ENCODE measurements at places on chromosomes 3 and 15. TPM values are rescaled to one million over a fixed set of nuclear protein-coding genes. Genes with fewer than 3 reads are reported as not detected.

DNA sequence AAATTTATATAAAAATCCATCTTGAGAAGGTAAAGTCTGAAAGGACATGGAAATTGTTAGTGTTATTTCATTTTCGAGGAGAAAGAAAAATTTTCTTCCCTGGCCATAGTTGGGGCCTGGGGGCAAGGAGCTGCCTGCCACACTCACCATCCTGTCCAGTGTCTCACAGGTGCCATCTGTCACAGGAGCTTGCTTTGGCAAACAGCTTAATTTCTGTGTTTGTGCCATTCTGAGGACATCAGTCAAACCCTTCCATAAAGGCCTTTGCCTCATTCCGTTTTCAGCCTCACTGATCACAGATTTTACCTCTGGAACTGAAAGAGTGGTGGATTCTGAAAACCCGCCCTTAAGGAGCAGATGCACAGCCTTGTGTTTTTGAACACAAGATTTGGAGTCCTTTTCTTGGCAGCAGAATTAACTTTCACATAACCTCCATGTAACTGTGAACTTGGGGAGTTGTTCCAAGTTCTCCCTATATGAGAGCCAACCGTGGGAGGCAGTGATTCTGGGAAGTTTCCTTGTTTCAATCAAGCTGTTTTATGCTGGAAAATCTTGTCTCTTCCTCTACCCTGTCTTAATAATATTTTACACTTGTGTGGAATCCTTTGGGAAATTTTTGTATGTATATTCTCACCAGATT lies 254.7 kb downstream of the CACNA2D3 start:
- DNase-seq, result no peak

DNA sequence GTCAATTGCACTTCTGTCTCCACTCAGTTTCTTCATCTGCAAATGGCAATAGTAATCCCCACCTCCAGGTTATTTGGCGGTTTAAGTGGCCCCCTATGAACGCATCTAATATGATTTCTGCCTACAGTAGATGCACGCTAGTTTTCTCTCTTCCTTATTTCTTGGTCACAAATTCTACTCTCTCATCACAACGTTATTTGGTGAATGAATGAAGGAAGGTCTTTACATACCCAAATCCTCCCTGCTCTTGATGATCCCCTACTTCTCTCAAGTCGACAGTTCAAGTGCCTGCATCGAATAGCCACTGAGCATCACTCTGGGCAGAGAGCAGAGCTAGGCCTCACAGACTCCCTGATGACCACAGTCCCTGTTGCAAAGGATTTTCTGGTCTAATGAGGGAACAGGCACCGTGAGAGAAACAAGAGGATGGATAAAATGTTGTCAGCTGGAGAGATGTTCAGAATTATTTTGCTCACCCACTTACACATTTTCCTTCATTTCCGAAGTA lies 181.2 kb upstream of the SMAD3 start:
- DNase-seq, result no peak

DNA sequence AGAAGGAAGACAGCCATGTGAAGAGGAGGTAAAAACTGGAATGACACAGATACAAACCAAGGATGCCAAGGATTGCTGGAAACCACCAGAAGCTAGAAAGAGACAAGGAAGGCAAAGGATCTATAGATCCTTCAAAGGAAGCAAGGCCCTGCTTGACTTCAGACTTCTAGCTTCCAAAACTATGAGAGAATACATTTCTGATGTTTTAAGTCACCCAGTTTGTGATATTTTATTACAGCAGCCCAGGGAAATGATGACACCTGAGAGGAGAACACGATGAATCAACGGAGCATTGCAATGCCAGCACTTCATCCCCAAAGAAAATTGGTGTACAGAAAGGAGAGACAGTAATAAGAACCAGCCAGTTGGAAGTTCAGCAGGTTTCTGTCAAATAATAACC lies 116.3 kb downstream of the MAGI1 start:
- DNase-seq, result no peak

DNA sequence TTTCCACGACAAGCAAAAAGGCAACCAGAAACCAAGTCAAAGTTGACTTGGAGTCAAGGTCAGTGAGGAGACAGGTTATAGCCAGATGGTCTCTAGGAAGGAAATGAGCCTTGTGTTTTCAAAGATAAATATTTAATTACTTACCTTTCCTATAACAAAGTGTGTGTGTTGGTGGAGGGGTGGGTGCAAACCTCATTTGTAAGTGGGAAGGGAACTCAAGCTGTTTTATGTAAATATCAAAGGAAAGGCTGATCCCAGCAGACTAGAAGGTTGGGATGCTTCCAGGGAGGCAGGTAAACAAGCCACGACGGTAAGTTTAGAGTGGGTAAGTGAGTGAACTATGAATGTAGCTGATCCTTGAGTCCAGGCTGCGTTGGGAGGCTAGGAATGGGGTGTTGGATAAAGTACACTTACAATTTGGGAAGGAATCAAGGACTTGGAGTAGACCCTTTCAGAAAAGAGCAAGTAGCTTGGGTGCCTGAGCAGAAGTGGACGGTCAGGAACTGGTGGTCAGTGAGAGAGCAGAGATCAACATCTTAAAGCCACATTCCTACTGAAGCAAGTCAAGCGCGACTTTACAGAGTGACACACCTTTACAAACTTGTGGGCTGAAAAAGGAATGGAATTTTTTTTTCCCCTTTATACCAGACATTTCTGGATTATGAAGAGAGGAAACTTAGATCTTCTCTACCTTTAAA lies 82.0 kb upstream of the TBL1XR1 start:
- DNase-seq, result no peak

DNA sequence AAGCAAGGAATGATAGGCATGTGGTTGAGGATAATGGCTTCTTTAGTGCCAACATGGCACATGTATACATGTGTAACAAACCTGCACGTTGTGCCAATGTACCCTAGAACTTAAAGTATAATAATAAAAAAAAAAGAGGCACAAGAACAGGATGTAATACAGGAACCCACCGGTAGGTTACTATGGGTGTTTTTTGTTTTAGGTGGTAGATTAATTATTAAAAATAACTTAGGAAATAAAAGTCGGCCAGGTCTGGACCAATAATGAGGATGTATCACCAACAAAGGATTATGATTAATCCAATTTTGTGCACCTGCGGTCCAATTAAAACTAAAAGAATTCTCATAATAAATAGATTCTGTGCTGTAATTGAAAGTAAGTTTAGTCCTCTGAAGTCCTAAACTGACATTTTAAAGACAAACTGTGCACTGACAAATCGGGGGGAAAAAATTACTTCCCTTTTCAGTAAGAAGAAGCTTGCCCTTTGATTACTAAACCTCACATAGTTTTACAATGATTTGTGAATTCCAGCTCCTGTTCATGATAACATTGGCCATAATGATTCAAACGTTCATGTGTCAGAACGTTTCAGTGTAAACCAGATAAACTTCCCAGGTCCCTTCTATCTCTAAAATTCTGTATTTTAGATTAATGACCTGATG lies 62.2 kb downstream of the CASR start:
- no peak for DNase-seq

GRCh38 chr3:182005701-182006100 lies 294.0 kb downstream of the SOX2 start:
- DNase-seq, result no peak

- DNase-seq, result no peak
These were observed 11.7 kb downstream of the CCR1 start for GRCh38 chr3:46196261-46196957.

DNA sequence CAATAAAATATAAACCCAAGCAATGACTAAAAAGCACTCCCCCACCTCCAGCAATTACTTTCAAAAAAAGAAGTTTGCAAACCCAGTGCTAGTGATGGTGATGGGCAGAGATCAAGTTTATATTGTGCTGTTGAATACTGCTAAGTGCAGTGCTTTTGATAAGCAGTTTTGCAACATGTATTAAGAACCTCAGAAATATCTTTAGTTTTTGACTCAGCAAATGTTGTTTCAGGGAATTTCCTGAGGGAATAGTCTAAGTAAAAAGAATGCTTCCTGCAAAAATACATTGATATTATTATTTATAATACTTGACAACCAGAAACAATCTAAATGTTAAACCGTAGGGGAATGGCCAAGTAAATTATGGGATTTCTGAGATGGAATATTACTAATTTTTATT lies 69.3 kb downstream of the ADAMTSL3 start:
- no peak for DNase-seq

- no peak for DNase-seq
These were observed 21.2 kb downstream of the ZDHHC23 start for GRCh38 chr3:113968986-113969385.

DNA sequence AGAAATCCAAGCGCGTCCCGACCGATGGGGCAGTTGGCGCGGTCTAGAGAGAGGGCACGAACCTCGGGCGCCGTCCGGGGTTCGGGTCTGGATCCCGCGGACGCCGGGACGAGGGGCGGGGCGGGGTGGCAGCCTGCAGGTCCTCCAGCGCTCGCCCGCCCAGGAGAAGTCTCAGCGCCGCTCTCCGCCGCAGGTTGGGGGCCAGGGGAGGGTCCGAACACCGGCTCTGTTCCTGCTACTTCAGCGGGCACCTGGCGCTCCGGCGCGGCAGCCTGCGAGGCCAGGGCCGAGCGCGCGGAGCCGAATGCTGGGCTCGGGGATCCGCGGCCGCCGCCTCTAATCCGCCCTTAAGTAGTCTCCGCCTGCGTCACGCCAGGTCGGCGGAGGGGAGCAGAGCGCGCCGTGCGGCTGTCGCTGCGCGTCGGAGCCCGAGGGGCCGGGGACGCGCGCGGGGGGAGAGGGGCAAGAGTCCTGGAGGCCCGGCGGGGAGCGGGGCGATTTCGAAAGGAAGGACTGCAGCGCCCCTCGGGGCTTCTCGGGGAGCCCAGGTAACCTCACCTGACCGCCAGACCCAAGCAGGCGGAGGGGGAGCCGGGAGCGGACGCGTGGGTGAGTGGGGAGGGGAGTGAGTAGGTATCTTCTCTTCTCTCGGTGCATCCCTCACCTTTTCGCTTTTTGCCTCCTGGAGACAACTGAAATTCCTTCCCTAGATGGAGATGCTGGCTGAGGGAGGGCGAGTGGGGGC lies at the start of gene GJD2:
TSS of gene GJD2 (minus strand) at position 325 of the 745 bp plus-strand sequence. CDS start 510 bp downstream, outside the sequence.
- no peak for DNase-seq

DNA sequence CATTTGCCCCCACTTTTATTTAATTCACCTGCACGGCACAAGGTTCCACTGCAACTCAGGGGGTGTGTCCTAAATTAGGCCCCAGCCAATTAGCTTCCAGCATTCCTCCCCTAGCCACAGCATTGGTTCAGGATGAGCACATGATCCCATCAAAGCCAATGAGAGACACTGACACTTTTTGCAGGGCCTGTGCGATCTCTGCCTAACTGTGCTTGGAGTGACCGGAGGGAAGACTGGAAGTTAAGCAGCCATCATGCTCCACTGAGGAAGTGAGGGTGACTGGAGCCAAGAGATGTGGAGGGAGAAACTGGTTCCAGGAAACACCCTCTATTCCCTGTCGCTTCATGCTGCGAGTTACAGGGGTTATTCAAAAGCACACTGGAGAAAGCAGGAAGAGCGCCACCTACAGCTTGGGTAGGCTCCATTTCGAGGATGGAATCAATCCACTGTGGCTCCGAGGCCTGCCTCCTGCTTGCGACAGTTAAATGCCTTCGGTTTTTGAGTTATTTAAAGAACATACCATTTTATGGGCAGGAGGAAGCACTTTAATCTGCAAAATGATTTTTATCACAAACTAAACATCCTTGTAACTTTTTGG lies 122.2 kb upstream of the WNT5A start:
- no peak for DNase-seq

DNA sequence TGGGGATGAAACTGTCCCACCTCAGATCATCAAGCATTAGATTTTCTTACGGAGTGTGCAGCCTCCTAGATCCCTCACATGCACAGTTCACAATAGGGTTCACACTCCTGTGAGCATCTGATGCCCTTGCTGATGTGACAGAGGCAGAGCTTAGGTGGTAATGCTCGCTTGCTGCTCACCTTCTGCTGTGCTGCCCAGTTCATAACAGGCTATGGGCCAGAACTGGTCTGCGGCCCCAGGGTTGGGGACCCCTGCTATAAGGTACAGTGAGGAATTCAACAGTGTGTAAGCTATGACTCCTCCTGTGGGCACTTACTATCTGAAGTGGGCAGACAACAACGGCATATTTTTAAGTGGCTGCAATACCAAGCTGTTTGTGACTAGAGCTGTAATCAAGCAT lies 187.9 kb upstream of the BHLHE40 start:
- DNase-seq, result no peak

DNA sequence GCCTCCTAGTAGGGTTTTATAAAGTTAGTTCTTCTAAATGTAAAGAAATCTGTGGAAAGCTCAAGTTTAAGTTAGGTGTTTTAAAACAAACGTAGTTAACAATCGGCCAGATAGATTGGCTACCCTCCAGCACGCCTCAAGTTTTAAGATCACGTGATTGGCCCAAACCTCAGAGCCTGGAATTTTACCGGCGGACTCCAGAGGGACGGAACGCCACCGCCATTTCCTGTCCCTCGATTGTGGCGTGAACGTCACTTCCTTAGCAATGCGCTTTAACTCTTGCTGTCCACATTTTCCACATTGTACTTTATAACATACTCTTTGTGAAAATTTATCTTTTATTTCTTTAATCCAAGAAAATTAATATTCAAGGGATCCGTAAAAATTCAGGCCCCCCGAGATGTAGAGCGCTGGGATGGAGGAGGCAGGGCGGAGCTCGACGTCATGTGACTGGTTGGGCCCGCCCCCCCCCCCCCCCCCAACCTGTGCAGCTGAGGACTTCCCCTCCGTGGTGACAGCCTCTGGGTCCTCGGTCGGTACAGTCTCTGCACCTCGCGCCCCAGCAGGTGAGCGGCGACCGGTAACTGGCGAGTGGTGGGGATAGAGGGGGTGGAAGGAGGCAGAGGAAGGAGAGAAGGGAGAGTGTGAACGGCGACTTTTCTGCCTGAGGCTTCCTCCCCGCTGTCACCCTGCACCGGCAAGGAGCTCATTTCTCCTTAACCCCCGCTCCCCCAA lies at the start of gene ATP6V1A:
TSS of gene ATP6V1A (plus strand) at position 488 of the 735 bp plus-strand sequence. CDS start 31,719 bp downstream, outside the sequence.
- DNase-seq, result peak; percentile 92

- peak; percentile 90 for DNase-seq
These were observed 116.0 kb downstream of the XXYLT1 start for GRCh38 chr3:195154793-195155535.

DNA sequence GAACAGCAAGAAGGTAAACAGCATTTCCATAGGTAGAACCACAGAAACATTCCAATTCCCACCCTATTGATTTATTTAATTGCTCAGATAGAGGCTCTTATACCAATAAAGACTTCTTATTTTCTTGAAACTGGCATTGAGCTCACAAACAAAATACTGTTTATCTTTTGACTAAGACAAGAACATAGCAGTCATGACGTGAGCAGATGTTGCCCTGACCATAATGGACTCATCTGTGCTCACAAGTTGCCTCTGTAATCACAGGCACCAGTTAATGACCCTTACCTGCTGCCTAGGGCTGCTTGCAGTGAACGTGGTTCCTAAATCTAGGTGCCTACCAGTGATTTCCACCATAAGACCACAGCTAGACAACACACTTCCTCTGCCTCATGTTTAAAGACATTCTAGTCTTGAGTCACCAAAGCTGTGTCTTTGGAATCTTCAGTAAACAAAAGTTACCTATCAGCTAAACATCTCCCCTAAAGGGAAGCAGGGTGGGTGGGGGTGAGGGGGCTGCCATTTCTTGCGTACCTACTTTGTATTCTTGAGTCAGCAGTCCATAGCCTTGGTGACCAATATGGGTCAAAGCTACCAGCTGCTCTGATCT lies 2.1 kb downstream of the FYCO1 start:
- no peak for DNase-seq

- no peak for DNase-seq
These were observed 13.2 kb downstream of the MRAS start for GRCh38 chr3:138361561-138361971.

LYSMD2 gene
- total RNA-seq, result 18.2 TPM

ATG7 gene
- total RNA-seq, result 32.0 TPM

CDC25A gene
- 0.66 TPM for total RNA-seq

CRTC3 gene
- total RNA-seq, result 52.0 TPM

REC114 gene
- not detected for total RNA-seq

GATA2 gene
- total RNA-seq, result 22.8 TPM

PP2D1 gene
- not detected for total RNA-seq

PEX5L gene
- total RNA-seq, result 0.23 TPM

SLC22A14 gene
- 0.46 TPM for total RNA-seq

ZNF80 gene
- 0.17 TPM for total RNA-seq

CHL1 gene
- total RNA-seq, result 17.9 TPM
